NCI-H1417 treated with DMSO at 0.1 percent for 48 hours (cell line): ENCODE measurements at places on chromosomes 4 and X.

GRCh38 chr4:137694138-137694537 lies 161.8 kb upstream of the PCDH18 start:
- no peak for DNase-seq

DNA sequence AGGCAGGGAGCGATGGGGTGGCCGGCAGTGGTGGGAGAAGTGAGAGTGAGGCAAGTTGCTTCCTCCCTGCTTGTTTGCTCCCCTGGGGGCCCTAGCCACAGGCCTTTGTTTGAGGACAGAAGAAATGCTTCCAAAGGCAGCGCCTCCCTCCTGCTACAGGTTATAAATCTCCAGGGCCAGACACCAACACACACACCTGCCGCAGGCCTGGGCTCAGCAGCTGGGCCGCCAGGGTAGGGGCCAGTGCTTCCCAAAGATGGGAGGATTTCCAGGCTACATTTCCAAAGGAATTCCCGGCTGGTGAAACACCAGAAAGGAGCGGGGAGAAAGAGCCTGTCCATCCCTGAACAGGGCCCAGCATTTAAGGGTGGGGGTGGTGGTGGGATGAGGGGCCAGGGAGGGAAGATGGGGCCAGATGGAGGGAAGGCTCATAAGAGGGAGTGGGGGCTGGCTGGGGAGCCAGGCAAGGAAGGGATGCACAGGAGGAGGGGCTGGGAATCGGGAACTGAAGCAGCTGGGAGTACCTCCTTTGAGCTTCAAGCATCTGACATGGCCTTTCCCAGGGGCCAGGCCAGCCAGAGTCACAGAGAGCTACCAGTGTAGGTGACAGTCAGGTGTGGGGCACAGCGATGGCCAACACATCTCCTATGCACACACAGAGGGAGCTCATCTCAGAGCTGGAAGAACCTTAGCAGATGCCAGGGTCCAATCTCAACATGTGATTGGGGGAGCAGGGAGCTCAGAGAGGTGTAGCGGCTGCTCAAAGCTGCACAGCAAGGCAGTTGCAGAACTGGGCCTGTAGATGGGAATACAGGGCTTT lies 143.9 kb downstream of the PJA1 start:
- peak; percentile 2 for DNase-seq

DNA sequence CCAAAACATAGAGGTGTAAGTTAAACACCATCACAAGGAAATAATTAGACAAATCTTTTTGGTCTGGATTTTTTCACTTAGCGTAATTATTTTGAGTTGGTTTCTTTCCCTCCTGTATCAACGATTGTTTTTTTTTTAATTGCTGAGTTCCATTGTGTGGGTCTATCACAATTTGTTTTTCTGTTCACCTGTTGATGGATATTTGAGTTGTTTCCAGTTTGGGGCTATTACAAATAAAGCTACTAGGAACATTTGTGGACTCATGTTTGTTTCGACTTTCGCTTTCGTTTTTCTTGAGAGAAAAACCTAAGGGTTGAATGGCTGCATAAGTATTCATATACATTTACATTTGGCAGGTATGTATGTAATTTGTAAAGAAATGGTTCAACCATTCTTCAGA lies 20.4 kb upstream of the FBXW7 start:
- DNase-seq: no peak

- DNase-seq: no peak
These were observed 593.7 kb upstream of the BOD1L1 start for GRCh38 chr4:14221176-14221575.

- DNase-seq: peak; percentile 73
These were observed 907.6 kb upstream of the EPHA5 start for GRCh38 chr4:66577922-66578321.

GRCh38 chr4:138576684-138577083 lies 334.5 kb upstream of the SLC7A11 start:
- no peak for DNase-seq

DNA sequence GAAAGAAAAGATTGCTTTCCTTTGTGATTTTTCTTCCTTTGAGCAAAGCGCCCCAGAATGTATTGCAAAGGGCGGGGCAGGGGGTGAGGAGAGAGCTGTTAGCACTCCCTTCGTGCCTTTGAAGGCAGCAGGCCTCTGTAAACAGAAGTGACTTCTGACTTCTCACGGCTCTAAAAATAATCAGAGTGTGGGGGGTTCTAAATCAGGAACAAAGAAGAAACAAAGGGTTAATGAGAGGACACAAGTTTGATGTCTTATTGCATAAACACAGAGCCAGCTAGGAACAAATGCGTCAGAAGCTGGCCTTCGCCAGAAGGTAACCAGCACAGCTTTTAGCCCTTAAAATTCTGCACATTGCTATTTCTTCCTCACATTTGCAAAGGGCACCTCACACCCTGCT lies 626.2 kb downstream of the MID1IP1 start:
- DNase-seq: no peak

GRCh38 chr4:9964879-9965278 lies 56.4 kb downstream of the SLC2A9 start:
- no peak for DNase-seq

DNA sequence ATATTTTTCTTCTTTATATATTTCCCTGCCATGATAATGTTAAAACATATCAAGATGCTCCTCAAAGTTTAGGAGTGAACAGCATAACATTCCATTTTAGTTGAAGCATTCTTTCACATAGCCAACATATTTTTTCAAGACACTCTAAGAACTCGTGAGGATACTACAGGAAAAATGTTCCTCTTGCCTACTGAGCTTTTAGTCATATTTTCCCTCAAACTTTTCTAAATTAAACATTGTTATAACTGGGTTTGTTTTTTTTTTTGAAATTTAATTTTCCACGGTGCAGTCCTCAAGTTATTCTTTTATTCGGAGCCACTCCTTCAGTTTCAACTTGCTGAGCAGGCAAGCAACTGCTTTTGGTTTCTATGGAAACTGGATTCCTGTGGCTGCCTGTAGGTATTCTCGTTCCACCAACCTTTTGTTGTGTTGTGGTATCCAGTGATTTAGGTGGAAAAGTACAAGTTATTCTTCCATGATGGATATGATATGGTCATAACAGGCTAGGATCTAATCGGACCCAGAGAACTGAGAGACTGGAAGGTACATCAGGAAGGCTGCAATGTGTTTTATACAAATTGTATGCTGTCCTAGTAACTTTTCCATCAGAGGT lies 248.0 kb downstream of the TRIML1 start:
- DNase-seq: no peak

DNA sequence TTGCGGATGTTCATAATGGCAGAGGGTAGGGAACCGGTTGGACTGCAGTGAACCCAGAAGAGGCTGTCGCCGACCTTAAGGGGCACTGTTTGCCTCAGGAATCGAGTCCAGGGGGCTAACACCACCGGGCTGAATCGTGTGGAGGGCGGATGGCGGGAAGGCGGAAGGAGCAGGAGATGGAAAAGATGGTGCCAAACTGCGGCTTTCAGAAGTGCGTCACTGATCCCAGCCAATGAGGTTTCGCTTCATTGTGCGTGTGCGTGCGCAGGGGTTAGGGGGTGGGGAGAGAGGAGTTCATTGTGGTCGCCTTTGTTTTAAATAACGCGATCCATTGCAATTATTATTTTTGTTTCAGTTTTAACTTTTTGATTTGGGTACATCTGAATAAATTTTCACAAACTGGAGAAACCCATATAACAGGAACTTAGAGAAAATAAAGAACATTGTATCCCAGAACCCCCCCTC lies at the start of gene NAA11:
Gene NAA11 (minus strand): TSS at position 198 of the 465 bp plus-strand sequence. CDS start 184 bp downstream, at position 14.
- DNase-seq: no peak

DNA sequence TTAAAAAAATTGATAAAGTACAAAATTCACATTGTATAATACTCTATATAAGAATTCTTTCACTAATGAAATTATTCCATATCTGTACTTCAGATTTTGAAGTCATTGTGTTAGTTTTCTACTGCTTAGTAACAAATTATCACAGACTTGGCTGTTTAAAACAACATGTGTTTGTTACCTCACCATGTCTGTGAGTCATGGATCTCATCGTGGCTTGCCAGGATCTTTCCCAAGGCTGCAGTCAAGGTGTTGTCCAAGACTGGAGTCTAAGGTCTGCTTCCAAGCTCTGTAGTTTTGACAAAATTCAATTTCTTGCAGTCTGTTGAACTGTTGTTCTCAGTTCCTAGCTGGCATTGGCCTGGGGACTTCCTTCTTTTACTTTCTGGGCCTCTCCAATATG lies 1286.9 kb downstream of the ADGRL3 start:
- DNase-seq: no peak

DNA sequence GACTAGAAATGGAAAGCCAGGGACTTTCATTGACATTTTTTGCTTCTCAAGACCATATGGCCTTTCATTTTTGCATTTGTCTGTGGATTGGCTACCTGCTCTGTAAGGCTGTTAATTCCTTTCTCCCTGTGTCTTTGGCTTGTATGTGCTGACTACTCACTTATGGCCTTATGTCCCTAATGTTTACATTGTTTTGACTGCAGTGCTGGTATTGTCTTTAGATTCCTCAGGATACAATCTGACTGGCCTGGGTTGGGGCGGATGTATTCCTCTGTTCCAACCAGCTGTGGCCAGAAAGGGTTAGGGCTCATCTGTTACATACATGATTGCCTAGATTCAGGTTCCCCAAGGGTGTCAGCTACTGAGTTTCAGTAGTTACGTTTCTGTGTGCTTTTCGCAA lies 108.1 kb downstream of the RAPGEF2 start:
- no peak for DNase-seq

GRCh38 chrX:33188286-33188685 lies 23.1 kb downstream of the DMD start:
- no peak for DNase-seq

- no peak for DNase-seq
These were observed 143.2 kb downstream of the LHFPL1 start for GRCh38 chrX:112536544-112536943.

DNA sequence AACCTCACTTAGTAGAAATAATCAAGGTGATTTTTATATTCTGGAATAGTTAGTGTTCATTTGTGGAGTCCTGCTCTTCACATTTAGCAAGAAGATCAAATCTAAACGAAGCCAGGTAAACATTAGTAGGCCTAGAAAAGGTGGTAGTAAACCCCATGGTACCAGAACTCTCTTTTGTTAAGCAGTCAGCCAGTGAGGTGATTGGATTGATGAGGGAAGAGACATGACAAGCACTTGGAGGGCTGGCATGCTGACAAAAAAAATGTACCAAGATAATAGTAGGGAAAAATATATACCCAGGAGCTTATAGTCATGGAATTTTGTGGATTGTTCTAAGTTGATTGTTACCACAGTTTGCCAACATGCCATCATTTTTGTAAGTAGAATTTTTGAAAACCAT lies 163.8 kb downstream of the BANK1 start:
- DNase-seq: no peak

DNA sequence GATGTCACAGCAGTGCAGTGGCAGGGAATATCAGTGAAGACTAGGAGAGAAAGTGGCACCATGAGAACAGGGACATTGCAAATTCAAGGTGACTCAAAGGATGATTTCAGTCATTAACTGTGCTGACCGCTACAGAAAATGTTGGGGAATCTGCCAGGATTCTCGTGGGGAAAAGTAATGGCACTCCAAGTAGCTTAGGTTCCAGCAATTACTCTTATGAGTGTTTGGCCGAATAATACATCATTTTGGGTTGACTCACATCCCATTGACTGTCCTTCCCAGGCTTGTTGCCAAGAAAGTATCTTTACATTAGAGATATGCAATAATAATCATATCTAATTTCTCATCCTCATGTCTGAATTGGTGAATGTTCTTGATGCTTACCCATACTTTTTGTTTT lies 1411.1 kb upstream of the PCDH7 start:
- DNase-seq: no peak

- DNase-seq: no peak
These were observed 25.9 kb downstream of the RNF175 start for GRCh38 chr4:153733751-153734448.

- no peak for DNase-seq
These were observed 22.2 kb downstream of the KDR start for GRCh38 chr4:55103224-55103623.

DNA sequence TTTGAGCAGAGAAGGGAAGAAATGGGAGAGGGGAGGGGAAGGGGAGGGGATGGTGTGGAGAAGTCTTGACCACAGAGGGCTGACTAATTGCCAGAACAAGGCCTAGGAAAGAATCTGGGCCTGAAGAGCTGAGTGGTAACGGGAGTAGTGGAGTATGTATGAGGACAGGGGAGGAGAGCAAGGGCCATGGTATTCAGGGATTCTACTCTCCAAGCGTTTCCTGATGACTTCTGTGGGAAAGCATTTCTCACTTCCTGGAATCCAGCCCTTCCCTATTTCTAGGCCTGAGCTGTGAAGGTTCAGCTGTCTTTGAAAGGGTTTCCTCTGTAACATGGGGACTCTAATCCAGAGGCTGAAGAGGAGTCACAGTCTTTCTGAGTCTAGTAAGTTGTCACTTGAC lies 19.7 kb upstream of the SOX3 start:
- no peak for DNase-seq

- DNase-seq: no peak
These were observed 452.0 kb downstream of the GBA3 start for GRCh38 chr4:23144707-23145106.

GRCh38 chr4:58849026-58849425 lies 1738.8 kb upstream of the IGFBP7 start:
- DNase-seq: no peak

DNA sequence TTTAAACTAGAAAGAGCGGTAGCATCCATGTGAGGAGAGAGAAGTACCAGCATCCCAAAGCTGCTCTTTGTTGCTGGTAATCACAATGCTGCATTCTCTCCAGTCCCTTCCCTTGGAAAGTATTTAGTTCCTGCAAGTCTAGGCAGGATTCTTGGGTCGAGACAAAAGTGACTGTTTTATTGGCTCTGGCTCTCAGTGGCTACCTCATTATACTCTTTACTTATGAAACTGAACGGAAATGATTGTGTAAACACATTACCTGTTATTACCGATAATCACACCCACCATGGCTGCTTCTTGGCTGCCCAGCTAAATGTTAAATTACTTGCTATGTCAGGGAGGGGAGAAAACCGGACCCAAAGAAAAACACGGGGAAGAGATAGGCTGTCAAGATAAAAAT lies 26.2 kb downstream of the ATXN3L start:
- DNase-seq: peak; percentile 96

- DNase-seq: no peak
These were observed 286.0 kb upstream of the RASGEF1B start for GRCh38 chr4:81757691-81758090.

DNA sequence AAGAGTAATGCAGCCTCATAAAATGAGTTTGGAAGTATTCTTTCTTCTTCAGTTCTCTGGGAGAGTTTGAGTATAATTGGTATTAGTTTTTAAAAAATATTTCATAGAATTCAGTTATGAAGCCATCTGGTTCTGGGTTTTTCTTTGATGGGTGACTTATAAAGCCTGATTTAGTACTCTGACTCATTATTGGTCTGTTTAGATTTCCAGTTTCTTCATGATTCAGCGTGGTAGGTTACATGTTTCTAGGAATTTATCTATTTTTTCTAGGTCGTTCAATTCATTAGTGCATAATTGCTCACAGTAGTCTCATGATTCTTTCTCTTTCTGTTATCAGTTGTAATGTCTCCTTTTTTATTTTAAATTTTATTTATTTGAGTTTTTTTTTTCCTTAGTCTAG lies 111.2 kb downstream of the CEP44 start:
- DNase-seq: no peak

GRCh38 chr4:168841000-168841671 lies 168.9 kb downstream of the CBR4 start:
- DNase-seq: no peak

- no peak for DNase-seq
These were observed 302.0 kb downstream of the RAB28 start for GRCh38 chr4:13182133-13182532.
